ENCODE measurements at places on chromosomes 12 and 14.

GRCh38 chr12:100401660-100402059 is 44.8 kb downstream of the SLC17A8 start:
- DNase-seq, result no peak

- no peak for DNase-seq
Observed at GRCh38 chr12:87509237-87509820, 519.9 kb downstream of the C12orf50 start.

GRCh38 chr14:52026017-52026660 is 36.8 kb downstream of the RTRAF start:
- DNase-seq, result no peak

- DNase-seq, result no peak
Observed at GRCh38 chr14:73394317-73394716, 64.0 kb downstream of the NUMB start.

DNA sequence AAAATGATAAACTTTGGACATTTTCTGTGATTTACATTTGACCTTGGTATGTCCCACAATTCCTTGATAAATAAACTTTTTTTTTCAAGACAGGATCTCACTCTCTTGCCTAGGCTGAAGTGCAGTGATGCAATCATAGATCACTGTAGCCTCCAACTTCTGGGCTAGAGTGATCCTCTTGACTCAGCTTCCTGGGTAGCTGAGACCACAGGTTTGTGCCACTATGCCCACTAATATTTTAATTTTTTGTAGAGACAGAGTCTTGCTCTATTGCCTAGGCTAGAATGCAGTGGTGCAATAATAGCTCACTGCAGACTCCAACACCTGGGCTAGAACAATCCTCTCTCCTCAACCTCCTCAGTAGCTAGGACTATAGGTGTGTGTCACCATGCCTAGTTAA is 79.1 kb upstream of the PTGDR start:
- no peak for DNase-seq

DNA sequence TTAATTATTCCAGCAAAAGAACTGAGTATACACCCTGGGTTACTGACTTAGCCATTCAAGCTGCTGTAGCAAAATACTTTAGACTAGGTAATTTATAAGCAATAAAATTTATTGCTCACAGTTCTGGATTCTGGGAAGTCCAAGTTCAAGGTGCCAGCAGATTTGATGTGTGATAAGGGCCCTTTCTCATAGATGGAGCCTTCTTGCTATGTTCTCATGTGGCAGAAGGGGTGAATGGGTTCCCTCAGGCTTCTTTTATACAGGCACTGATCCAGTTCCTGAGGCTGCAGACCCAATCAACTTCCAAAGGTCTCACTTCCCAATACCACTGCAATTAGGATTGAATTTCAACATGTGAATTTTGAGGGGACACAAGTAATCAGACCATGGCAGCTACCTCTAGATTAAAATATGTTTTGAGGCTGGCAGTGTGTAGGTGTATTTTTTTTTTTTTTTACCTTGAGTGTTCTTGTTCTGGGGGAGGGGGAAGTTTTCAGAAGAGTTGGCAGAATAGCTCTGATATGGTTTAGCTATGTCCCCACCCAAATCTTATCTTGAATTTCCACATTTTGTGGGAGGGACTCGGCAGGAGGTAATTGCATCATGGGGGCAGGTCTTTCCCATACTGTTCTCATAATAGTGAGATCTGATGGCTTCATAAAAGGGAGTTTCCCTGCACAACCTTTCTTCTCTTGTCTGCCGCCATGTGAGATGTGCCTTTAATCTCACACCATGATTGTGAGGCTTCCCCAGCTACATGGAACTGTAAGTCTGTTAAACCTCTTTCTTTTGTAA is 178.2 kb downstream of the RASSF9 start:
- DNase-seq, result no peak

GRCh38 chr14:38623661-38624060 is 367.8 kb upstream of the CLEC14A start:
- DNase-seq, result no peak

DNA sequence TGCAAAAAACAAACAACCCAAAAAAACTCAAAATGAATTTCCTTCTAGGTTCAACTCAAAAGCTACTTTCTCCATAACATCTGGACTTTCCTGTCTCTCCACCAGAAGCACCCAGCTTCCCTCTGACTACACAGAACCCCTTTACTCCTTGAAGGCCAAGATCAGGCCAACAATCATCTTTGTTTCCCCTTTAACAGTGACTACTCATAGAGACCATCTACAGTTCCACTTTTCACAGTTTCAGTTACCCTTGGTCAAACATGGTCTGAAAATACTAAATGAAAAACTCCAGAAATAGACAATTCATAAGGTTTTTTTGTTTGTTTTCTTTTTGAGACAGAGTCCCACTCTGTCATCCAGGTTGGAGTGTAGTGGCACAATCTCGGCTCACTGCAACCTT is 11.8 kb downstream of the GCH1 start:
- no peak for DNase-seq

DNA sequence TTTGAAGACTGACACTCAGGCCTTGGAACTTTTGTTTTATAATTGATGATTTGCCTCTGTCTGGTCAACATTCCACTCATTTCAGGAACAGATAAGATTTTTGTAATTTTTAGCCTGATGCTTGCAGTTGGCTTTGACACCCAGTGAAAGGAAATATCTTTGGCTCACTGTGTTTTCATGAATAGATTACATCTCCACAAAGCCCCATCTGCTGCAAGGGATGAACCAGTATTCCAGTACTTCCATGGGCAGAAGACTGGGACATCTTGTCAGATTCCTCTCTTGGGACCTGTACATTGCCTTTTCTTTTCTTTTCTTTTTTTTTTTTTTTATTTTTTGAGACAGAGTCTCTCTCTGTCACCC is 28.4 kb downstream of the GSG1 start:
- DNase-seq, result no peak

DNA sequence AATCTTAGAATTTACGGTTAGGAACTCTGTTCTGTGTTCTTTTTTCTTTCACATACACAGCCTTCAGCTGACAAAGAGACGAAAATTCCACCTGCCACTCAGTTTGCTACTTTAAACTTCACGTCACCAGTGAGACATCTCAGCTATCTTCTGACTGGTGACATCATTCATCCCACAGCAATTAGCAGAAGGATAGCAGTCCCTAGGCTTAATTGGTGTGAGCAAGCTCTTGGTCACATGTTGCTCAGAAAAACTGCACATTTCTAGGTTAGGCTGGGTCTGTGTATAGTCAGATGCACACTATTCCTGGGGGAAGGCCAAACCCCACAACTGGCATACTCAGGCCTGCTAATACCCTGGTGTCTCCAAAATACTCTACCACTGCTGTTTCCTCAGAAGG is 23.9 kb downstream of the SLC7A7 start:
- DNase-seq, result no peak

DNA sequence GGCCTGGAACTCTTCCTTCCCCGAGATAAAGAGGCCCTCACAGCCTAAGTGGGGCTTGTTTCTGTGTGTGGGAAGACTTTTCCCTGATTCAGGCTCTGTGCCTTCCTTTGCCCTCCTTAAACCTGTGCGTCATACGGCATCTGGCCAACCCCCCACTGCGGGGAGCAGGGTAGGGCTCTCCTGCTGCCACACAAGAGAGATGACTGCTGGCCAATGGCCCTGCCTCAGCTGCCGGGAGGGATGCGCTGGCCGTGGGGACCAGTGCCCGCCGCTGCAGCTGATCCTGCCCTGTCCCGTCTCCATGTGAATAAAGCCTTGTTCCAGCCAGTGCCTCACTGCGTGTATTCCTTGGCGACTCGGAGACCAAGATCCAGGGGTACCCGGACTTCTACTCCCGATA is 42.5 kb upstream of the BEGAIN start:
- DNase-seq, result no peak

Measured in GDM1 (cell line).